AML-193 (cell line): ENCODE measurements at places on chromosomes 7 and 10.

DNA sequence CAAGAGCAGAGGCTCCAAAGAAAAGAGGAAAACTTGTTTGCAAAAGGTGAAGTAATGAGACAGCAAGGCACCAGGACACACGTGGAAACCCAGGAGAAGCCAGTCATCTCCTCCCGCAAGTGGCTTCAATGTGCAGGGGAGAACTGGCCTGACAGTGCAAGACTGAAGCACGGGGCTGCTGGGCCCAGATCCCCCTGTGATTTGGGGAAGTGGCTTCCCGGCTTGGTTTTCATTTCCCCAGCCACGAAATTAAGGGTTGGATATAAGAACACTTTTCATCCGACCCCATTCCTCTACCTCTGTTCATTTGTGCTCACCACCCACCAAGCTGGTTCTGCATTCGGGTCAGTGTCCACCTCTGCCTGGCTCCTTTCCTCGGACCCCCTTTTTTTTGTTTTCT lies 306.4 kb downstream of the FGFR2 start:
- DNase-seq, result no peak

DNA sequence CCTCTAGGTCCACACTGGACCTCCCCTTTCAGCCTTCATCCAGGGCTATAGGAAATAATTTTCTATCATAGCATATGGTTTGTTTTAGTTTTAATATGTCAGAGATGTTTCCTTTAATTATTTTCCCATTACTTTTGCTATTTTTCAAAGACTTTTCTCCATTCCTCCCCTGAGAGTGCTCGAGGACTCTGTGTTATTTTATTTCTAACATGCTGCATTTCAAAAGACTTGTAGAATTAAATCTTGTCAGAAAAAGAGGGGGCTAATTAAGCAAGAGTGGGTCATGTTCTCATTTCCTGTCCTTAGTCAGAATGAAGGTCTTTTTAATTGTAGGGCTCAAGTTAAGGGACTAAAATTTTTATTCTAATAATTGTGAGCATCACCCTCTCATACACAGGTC lies 71.6 kb upstream of the CTTNBP2 start:
- DNase-seq, result no peak

DNA sequence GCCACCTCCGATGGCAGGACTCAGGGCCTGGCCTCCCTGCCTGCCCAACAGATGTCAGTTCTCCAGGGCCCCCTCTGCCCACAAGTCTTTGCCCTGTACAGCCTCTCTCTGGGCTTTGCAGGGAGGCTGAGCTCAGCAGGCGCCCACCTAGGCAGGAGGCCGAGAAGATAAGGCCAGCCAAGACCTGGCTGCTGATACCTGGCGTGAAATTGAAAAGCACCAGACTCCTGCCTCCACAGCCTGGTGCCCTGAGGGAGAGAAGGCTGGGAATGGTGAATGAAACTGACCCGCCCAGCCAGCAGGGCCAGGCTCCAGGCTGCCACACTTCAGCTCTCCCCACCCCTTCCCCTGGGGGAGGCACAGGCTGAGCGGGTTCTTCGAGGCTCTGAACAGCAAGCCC lies 145.8 kb downstream of the CDH23 start:
- DNase-seq, result no peak

GRCh38 chr7:29852457-29852856 lies 46.1 kb downstream of the WIPF3 start:
- DNase-seq, result no peak
